Stimulated activated CD8-positive, alpha-beta memory T cell treated with anti-CD3 and anti-CD28 coated beads, Interleukin-4, amount 100 ng/mL, for 48 hours (primary cell): ENCODE measurements at places on chromosomes 6 and 20.

DNA sequence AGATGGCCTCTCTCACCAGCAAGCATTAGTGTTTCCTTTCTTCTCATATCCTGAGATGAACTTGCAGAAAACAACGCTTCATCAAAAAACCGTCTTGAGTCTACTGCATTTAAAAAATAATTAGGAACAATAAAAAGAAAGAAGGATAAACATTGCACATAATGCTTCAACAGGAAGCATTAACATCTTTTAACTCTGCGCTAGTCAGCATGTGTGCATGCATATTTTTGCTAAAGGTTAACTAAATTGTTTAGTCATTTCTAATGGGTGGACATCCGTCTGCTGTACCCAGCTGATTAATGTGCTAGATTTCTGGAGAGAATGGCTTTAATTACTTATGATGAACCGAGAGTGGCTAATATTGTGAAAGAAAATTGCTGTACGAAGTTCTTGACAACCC lies 349.3 kb downstream of the SOX4 start:
- DNase-seq = no peak

- DNase-seq = peak; percentile 60
These were observed 4.3 kb upstream of the LTA start for GRCh38 chr6:31567531-31568370.

GRCh38 chr6:44431118-44431725 lies 43.7 kb downstream of the CDC5L start:
- peak; percentile 40 for DNase-seq

- no peak for DNase-seq
These were observed 117.8 kb downstream of the FOXA2 start for GRCh38 chr20:22466447-22467171.

GRCh38 chr6:107275330-107275865 lies 160.1 kb upstream of the BEND3 start:
- no peak for DNase-seq

DNA sequence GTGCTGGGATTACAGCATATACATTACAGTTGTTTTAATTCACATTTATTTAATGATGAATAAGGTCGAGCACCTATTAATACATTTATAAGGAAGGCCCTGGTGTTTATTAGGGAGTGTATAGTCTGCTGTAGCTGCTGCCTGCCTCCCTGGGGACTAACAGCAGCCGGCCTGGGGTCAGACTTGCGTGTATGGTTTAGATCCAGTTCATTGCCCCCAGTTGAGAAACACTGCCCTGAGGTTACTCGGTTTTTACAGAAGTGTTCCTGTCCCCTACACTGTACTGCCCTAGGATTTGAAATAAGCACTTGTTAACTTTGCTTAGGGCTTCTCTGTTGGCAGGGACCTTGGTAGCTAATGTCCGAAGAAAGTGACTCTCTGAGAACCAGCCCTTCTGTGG lies 4.0 kb downstream of the TTPAL start:
- DNase-seq = no peak

DNA sequence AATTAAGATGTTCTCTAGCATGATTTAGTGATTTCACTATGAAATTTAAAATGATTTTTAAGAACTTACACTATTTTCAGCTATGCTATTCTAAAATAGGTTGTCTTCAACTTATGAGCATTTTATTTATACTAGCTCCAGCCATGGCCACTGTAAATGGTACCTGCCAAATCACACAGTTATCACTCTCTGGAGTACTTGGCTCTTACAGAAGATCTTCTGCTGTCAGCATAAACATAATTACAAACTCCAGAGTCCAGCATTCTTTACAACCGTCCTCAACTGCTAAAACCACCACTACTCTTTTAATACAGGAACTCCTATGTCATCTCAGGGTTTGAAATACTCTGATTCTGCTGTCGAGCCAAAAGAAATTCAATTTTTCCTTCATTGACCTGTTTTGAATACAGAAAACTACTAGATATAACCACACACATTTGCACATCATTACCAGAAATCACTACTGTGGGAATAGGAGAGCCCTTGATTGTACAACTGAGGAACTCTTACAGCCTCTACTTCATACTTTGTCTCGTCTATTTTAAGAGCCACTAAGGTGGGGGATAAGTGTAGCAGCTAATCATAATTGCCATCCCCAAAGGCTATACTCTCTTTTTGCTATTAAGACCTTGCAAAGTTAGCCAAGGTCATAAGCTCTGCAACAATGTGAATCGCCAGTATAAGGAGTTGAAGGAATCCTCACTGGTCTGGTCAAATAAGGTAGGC lies 93.7 kb downstream of the PHIP start:
- DNase-seq = no peak

GRCh38 chr20:57476084-57476526 lies 48.8 kb downstream of the CTCFL start:
- DNase-seq = no peak

DNA sequence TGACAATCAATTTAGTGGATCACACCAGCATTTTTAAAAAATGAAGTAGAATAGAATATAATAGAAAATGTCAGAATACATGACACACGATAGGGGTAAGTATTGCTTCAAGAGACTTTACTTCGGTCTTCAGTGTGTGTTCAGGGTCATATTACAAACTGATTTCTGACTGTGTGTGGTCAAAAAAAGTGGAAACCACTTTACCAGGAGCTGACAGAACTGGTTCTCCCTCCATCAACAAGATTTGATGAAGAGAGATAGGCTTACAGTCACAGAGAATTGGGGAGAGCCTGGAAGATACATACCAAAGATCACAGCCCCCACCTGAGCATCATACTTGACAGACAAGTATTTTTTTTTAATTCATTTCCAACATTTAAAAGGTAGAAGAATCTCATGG lies 21.7 kb downstream of the ARMC2 start:
- no peak for DNase-seq

- DNase-seq = no peak
These were observed 66.0 kb downstream of the ZBTB2 start for GRCh38 chr6:151325075-151326050.

DNA sequence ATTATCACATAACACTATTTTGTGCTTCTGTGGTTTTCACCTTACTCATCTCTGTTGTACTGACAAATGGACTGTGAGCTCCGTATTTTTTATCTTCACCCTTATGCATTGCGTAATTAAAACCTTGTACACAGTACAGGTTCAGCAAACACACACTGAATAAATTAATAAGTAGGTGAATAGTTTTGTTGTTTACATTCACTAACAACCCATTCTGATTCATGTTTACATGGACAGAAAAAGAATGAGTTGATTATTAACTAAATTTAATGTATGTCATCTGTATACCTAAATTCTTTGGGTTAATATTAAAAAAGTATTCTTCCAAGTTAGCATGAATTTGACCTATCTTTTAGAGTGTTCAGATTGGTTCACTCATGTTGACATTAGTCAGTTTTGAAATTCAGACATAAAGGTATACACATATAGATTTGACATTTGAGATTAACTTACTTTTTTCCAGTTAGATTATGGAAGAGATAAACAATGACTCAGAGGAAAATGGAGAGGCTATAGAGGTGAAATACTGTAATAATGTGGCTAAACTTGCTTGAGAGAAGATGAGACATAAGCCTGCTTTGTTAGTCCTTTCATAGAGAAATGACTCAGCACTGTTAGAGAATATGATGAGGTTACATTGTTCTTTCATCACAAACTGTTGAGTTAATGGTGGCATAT lies 541.7 kb upstream of the FLRT3 start:
- no peak for DNase-seq

DNA sequence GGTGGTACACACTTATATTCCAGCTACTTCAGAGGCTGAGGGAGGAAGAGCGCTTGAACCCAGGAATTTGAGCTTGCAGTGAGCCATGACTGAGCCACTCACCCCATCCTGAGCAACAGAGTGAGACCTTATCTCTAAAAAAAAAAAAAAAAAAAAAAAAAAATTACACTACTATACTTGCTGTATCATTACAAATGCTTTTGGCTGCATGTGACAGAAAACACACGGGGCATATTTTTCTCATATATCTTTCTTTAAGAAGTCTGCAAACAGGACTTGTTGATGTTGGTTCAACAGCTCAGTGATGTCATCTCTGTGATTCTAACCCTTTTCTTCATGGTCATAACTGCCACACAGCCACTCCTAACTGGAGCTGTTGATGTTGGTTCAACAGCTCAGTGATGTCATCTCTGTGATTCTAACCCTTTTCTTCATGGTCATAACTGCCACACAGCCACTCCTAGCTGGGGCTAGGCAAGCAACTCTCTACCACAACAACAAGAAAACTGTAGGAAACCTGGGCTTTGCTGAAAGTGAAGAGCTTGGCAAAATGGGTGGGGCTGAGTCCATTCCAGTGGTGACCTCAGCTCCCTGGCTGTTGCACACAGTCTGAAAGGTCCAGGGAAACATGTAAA lies 19.8 kb downstream of the MTFR2 start:
- DNase-seq = no peak

DNA sequence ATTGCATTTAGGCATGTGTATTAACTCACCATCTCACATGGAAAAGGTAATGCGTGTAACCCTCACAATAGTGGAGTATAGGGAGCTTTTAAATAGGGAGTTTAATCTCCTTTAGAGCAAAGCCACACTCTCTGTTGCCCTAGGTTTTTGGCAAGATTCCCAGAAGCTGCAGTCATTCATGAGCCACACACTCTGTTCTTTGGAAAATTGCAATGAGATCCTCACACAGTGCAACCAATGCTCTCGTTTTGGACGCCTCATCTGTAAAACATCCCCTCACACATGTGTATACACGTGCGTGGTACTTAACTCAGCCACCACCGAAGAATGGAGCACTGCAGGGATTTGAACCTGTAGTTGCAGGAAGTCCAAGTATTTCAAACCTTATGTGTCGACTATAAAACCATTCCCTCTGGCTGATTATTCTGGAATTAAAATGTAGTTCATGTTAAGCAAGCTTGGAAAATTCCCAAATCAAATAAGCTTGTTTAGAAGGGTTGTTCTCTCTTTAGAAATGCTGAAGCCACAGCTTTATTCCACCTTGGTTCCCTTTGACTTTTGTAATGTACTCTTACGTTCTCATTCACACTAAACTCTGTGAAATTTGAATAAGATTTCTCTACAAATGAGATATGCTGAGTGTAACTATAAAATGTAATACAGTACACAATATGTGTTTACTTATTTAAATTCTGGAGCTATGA lies 489.8 kb upstream of the MANEA start:
- DNase-seq = no peak

GRCh38 chr6:83518816-83519480 lies 6.6 kb downstream of the PRSS35 start:
- DNase-seq = no peak

DNA sequence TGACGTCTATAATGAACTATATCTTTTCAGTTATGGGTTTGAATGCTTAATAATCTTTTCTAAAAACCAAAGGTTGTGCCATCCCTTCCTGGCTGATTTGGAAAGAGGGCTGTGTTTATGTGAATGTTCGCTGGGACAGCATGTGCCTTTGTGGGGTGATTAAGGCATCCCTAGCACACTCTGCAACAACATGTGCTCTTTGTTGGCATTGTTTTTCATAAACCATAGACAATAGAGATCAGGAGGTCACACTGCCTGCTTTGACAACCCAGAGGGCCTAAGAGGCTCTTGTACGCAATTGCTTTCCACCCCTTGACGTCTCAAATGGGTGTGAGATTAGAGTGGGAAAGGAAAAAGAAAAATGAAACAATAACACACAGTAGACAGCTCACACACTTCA lies 116.0 kb downstream of the LRRC1 start:
- no peak for DNase-seq

- DNase-seq = no peak
These were observed 237.8 kb downstream of the LY86 start for GRCh38 chr6:6826095-6826901.
